Hematopoietic multipotent progenitor cell treated with erythropoietin and hydrocortisone succinate and interleukin-3 and kit ligand, for 8 days (in vitro differentiated cells): ENCODE measurements at places on chromosomes 4 and X.

DNA sequence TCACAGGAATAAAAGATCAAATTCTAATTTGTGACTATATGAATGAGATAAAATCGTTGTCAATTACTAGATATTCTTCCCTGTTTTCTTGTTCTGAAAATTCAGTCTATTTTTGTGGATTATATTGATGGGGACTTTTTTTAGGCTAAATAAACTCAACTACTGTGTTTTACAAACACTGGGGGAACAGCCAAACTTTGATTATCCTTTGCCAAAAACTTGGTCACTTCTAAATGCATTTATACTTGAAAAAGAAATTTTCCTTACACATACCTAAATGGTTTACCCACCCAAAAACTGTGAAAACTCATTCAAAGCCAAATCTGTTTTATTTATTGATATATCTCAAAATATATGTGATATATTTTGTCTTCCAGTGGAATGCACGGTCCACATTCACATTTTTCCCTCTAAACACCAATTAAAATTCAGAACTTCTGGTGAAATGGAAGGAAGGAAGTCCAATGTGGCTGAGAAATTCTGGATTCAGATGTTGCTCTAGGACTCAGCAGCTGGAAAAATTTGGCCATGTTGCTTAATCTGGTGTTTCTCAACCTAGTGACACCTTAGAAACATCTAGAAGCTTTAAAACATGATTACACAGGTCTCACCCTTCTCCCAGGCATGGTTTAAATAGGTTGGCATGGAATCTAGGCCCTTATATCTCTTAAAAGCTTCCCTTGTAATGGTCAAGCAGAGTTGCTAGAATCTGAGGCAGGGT, 28.6 kb upstream of the ARHGAP24 start:
- DNase-seq: no peak

GRCh38 chr4:25503779-25504178, 126.7 kb downstream of the ANAPC4 start:
- DNase-seq: no peak

DNA sequence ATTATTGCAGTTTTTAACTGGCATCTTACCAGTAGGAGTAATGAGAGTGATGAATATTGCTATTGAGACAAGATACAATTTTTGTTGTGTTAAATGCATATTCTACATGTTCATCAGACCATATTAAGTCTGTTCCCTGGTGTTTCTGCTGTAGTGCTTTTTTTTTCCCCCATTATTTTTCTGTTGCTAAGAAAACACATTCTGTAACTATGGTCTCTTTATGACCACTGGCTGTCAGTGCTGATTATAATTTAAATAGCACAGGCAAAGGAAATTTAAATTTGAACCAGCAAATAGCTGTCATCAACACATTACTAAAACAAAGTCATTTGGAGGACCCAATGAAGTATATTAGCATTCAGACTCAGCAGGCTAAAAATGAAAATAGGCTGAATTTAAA, 98.3 kb upstream of the ANKRD50 start:
- DNase-seq: no peak

DNA sequence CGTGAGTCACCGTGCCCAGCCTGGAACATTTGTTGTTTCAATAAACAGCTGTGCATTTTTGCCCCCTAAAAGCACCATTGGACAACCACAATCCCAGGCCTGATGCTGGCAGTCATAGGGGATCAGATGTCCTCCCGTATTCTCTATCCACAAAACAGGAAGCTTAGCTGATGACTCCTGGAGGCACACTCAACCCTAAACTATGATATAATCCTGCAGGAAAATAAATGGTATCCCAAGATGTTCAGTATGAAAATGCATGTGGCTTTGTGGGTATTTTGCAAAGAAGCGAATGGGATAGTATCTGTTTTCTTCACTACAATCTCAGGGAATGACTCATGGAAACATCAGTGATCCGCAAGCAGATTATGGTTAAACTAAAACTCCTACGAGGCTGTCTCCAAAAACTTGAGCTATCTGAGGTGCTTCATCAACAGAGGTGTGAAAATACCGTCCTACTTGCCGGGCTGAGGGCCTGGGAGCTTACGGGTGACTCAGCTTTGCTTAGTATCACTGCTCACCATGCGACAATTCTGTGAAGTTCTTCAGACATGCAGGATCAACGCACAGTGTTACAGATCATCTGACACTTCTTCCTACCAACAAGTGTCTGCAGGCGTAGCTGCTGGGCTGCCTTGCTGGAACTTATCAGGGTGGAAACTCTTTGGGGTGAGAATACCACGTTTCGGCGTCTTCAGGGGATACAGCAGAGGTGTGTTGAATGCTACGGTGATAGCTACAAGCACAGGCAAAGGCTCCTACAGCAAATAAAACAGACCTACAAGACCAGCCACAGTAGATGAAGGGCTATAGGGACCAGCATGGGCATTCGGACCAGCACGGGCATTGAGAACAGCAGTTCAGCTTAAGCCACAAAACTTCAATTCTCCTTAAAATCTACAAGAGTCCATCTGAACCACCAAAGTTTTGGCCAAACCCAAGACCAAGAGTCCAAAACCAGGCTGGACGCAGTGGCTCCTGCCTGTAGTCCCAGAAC, 148.5 kb downstream of the DHRSX start:
- DNase-seq: no peak

- DNase-seq: no peak
Observed at GRCh38 chrX:118862091-118862490, 38.5 kb downstream of the ZCCHC12 start.

- DNase-seq: peak; percentile 56
Observed at GRCh38 chrX:135543172-135543571, 22.7 kb downstream of the INTS6L start.

GRCh38 chr4:164902608-164903007, 25.6 kb downstream of the APELA start:
- no peak for DNase-seq

- DNase-seq: no peak
Observed at GRCh38 chr4:24471486-24472160, 112.7 kb downstream of the DHX15 start.

GRCh38 chrX:40298069-40298468, 200.3 kb upstream of the BCOR start:
- DNase-seq: no peak

GRCh38 chr4:143341186-143341755, 4.6 kb downstream of the GAB1 start:
- DNase-seq: no peak

- DNase-seq: peak; percentile 2
Observed at GRCh38 chrX:120428309-120428708, 40.8 kb downstream of the LAMP2 start.

GRCh38 chr4:143109376-143109775, 75.3 kb upstream of the USP38 start:
- no peak for DNase-seq

DNA sequence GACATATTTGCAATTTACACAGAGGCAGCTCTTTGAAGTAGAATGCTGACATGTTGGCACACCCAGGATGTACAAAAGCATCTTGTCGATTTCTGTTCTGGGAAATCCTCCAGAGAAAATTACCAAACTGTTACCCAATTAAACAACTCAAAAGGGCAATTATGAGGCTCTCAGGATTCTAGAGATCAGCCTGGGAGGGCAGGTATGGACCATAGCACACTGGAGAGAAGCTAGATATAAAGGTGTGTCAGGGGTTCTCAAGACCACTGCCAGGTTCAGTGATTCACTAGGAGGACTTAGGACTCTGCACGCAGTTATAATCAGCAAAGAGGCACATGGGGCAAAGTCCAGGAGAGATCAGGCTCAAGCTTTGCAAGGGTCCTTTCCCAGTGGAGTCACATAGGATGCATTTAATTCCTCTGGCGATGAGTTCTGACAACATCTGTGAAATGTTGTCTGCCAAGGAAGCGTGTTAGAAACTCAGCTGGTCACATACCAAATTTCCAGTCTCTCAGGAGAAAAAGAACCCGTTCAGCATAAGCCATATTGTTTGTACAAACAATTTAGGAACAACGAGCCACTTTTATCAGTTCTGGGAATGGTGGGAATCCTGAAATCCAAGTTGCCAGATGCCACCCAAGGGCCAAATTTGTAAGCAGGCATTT, 100.8 kb downstream of the SYTL5 start:
- no peak for DNase-seq

- DNase-seq: no peak
Observed at GRCh38 chrX:107738768-107739167, 36.8 kb downstream of the TSC22D3 start.

- DNase-seq: no peak
Observed at GRCh38 chrX:139902559-139902958, 30.3 kb downstream of the ATP11C start.

- DNase-seq: peak; percentile 35
Observed at GRCh38 chrX:114075073-114075673, 508.7 kb upstream of the HTR2C start.

DNA sequence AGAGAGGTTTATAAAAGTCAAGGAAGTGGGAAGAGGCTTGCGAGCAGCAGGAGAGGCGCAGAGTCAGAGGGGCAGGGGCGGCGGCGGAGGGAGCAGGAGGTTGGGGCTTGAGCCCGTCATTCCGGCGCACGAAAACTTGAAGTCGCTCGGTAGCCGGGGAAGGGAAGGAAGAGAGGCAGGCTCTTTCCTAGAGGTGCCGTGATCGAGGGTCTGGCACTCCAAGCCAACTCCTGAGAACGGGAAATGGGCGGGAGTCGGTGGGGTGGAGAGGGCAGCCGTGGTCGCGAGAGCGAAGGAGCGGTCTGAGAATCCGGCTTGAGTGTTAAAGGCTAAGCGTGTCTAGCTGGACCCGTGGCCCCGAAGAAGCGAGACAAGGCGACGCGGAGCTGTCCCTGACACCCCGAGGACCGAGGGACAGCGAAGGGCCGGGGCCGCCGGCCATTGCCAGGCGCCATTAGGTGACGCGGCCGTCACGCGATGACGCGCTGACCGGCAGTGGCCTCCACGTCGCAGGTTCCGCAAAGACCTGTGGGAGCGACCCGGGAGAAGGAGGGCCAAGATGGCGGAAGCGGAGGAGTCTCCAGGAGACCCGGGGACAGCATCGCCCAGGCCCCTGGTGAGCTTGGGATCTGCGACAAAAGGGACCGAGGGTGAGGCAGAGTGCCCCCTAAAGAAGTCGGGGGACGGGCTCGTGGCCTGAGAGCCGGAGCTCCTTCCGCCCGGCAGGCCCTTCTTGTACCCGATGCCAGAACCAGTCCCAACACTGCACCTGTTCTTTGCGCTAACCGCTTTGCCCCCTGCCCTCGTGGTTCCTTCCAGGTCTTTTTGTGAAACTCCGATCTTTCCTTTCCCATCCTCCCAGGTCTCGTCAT, at the start of gene YIPF6:
Gene YIPF6, plus strand, starts transcription at position 544 of the 872 bp plus-strand sequence. Its CDS starts 16 bp downstream, at position 560.
- peak; percentile 74 for DNase-seq

- DNase-seq: no peak
Observed at GRCh38 chr4:39324897-39325613, 41.1 kb downstream of the RFC1 start.

GRCh38 chr4:4990329-4990728, 28.9 kb downstream of the CYTL1 start:
- no peak for DNase-seq

DNA sequence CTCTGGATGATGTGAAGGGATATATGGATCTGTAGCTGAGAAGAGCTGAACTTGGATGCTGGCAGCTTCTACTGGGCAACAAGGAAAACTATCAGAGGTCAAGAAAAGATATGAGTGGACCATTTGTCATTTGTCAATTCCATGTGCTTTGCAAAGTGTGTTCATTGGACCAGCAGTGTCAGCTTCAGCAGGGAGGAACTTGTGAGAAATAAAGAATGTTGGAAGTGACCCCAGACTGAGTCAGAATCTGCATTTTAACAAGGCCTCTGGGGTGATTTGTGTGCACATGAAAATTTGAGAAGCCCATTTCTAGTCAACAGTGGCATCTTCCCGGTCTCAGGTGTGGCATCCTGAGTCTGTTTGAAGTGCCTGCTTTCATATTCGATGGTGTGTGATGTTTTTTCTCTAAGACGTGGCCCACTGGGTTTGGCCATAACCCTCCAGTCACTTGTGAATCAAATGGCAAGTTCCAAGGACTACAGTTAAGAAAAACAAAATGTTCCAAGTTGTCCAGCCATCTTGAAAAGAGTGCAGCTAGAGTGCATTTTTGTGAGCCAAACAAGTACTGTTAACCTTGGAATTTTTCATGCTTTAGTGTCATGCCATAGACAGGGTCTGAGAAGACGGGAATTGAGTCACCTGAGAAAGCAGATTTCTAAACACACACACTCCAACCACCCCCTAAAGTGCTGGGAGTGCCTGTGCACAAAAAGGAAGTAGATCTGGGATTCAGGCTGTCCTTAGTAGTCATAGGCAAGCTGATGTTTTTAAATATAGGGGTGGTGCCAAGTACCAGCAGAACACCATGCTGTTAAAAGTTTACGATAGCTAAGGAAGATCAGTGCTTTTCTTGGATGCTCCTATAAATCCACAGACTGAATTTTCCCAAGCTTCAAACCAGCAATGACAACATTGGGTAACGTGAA, 26.4 kb downstream of the GPM6B start:
- no peak for DNase-seq

- DNase-seq: no peak
Observed at GRCh38 chrX:109312757-109313156, 169.1 kb downstream of the GUCY2F start.

DNA sequence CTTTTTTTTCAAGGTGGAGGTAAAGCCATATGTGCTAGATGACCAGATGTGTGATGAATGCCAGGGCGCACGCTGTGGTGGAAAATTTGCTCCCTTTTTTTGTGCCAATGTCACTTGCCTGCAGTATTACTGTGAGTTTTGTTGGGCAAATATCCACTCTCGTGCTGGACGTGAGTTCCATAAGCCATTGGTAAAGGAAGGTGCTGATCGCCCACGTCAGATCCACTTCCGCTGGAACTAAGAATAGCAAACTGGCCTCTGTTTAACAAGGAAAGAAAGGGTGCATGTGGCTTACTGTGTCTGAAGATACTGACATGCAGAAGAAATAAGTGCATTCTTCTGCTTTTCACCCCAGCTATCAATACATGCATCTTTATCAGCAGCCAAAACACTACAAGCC, 63.9 kb downstream of the CPEB2 start:
- no peak for DNase-seq

- no peak for DNase-seq
Observed at GRCh38 chr4:156388826-156389225, 435.2 kb upstream of the CTSO start.

DNA sequence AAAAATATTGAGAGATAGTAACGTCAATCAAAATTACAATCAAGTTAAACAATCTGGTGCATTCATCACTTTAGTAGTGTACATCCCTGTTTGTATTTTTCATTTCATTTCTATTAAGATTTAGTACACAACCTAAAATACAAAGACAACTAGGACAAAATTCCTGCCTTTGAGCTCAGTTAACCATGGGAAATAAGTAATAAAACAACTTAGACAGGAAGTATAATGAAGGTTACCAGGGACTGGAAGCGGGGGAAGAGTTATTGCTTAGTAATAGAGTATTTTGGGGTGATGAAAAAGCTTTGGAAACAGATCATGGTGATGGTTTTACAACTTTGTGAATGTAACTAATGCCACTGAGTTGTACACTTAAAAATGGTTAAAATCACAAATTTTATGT, 25.6 kb upstream of the ATXN3L start:
- DNase-seq: no peak

- DNase-seq: peak; percentile 82
Observed at GRCh38 chr4:39469429-39470077, 10.7 kb downstream of the LIAS start.
